ENCODE measurements at places on chromosomes 6 and 20. TPM values are rescaled to one million over a fixed set of nuclear protein-coding genes. Genes with fewer than 3 reads are reported as not detected.

- DNase-seq = no peak
These were observed 73.1 kb downstream of the OPN5 start for GRCh38 chr6:47854971-47855370.

PDE10A gene
- 19.9 TPM for polyA plus RNA-seq

YWHAB gene
- 251 TPM for polyA plus RNA-seq

GRCh38 chr6:152598901-152599537 lies 38.1 kb downstream of the SYNE1 start:
- no peak for DNase-seq

TENT5A gene
- polyA plus RNA-seq = 4.5 TPM

DNA sequence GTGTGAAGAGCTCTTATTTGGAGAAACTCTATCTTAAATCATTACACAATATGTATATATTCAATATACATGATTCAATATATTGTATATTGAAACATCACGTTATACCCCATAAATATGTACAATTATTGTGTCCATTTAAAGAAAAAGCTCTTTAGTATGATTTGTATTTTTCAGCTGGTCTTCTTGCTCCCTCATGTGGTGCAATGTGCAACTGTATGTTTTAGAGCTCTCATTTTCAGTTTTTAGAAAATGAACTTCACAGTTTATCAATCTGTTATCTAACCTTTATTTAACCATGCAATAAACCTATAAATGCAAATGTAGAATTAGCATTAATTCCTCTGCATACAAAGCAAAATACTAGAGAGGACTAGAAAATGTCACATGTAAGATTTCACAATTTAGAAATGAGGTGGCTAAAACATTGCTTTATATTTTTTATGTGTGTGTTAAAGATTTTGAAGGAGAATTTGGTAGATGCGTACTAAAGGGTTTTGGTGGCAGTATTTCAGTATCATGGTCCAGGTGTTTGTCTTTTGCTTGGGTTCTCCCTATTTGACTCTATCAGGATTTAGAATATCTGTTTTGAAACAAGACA lies 167.1 kb downstream of the PHF3 start:
- no peak for DNase-seq

CSNK2B gene
- polyA plus RNA-seq = 234 TPM

BPIFB2 gene
- not detected for polyA plus RNA-seq

- no peak for DNase-seq
These were observed 508.9 kb upstream of the JAG1 start for GRCh38 chr20:11182720-11183119.

GRCh38 chr6:113421997-113422396 lies 435.1 kb upstream of the MARCKS start:
- no peak for DNase-seq

GRCh38 chr6:43127877-43128276 lies 43.2 kb upstream of the SRF start:
- no peak for DNase-seq

DNA sequence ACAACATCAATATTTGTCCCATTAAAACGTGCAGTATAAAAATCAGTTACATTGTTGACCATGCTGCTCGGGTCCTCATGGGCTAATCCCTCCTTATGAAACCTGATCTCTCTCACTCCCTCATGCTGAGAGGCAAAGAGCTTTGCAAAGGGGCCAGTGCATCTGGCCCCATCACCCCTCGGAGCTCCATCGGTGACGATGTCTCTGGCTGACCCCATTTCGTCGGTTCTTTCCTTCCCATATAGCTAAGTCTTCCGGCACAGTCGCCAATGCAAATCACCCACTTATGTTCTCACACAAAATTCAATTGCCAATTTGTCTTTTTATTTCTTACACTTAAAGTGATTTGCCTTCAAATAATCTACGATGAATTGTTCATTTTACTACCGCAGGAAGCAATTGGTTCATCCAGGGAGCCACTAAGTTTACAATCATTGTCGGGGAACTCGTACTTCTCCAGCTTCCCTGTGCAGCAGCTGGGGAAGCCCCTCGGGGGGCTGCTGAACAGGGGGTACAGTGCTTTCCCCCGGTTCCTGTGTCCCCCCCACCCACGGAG lies 199.8 kb upstream of the CDH4 start:
- DNase-seq = no peak

DNA sequence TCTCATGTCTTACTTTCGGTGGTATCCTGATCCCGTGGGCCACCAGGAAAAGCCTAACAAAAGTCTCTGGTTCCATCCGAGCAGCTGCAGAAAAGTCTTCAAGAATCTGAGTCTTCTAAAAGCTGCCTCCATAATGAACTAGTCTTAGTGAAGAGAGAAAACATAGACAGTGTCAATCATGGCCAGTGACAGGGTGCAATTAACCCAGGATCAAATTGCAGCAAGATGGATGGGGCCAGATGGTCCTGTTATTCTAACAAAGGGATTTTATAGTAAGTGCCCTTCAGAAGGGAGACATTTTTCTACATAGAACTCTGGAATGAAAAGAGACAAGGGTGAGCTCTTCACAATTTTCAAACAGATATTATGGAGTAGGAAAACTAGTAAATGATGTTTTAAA lies 281.6 kb upstream of the ZFP64 start:
- DNase-seq = no peak

- no peak for DNase-seq
These were observed 10.7 kb downstream of the SPATA2 start for GRCh38 chr20:49904440-49905214.

All from right renal cortex interstitium (tissue), 3 donors.